Endodermal cell (in vitro differentiated cells): ENCODE measurements at places on chromosomes 12 and 14.
A peak's percentile ranks its signal among the peaks of the same experiment; 100 is the strongest.

GRCh38 chr14:24366721-24367513 is 1.1 kb upstream of the NFATC4 start:
- peak; percentile 99 for DNase-seq
- peak overlapping the region; percentile 84 for H3K4me3 ChIP-seq
- no peaks in the 10 kb centered on the region for H3K36me3 ChIP-seq
- peaks cover 14% of the 10 kb centered on the region for H3K27me3 ChIP-seq

GRCh38 chr12:4849795-4850345 is 59.8 kb upstream of the KCNA1 start:
- peak; percentile 47 for DNase-seq
- H3K4me3 ChIP-seq = no peak overlapping the region
- no peaks in the 10 kb centered on the region for H3K36me3 ChIP-seq
- no peaks in the 10 kb centered on the region for H3K27me3 ChIP-seq

DNA sequence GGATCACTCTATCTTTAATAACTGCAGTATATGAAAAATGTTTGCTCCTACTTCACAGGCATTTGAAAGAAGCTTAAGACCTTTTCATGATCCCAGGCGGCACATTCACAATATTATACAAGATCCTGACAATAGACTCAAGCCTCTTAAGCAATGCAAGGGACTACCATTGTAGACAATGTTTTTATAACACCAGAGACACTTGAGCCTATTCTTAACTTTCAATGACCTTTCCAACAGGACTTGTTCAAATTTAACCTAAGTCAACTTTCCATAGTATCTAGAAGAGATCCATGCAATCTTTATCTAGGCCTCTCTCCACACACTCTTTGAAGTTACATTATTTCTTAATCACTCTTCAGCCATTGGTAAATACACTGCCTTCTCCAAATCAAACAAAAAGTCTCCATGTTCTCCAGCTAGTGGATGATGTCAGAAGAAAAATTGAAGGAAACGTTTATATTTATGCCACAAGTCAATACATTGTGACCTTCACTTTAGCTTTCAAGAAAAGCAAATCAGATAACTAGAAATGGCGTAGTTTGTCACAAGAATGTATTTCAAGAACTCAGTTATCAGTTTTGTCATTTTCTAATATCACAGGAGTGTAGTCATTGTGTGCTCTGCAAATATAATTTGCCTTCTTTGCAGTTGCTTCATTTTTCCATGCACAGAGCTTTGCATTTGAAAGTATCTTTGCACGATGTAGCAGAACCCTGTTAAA is 41.2 kb downstream of the PHLDA1 start:
- DNase-seq = no peak
- H3K36me3 ChIP-seq = no peaks in the 10 kb centered on the region
- no peaks in the 10 kb centered on the region for H3K27me3 ChIP-seq
- H3K27ac ChIP-seq = no peak overlapping the region

GRCh38 chr12:108570743-108571608 is 8.6 kb downstream of the ISCU start:
- H3K4me3 ChIP-seq = no peak overlapping the region
- no peaks in the 10 kb centered on the region for H3K27me3 ChIP-seq
- H3K36me3 ChIP-seq = peaks cover 31% of the 10 kb centered on the region

DNA sequence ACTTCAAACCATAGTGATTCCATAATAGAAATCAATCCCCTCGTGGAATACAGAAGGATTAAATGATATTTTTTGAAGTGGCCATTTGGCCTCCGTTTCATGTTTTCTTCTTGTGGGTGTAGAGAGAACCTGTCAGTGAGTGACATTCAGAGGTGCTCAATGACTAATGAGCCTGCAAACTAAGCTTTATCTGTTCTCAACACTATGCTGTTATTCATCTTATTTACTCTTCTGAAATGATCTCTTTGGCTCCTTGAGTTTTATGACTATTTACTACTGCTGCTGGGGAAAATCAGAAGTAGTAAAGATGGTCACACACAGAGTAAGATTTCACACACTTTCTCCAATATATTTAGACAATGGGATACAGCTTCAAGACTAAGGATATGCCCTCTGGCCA is 30.4 kb downstream of the ATP2B1 start:
- H3K36me3 ChIP-seq = peaks cover 3% of the 10 kb centered on the region
- H3K27ac ChIP-seq = no peak overlapping the region
- H3K27me3 ChIP-seq = no peaks in the 10 kb centered on the region
- no peak for DNase-seq
- H3K4me1 ChIP-seq = no peaks in the 10 kb centered on the region

GRCh38 chr14:93859957-93860356 is 67.2 kb upstream of the FAM181A start:
- peaks cover 4% of the 10 kb centered on the region for H3K4me1 ChIP-seq
- H3K27ac ChIP-seq = no peak overlapping the region
- no peaks in the 10 kb centered on the region for H3K36me3 ChIP-seq
- H3K4me3 ChIP-seq = no peak overlapping the region

GRCh38 chr14:50733494-50733893 is 65.4 kb upstream of the SAV1 start:
- no peak for DNase-seq
- no peak overlapping the region for H3K4me3 ChIP-seq
- no peak overlapping the region for H3K27ac ChIP-seq
- no peaks in the 10 kb centered on the region for H3K4me1 ChIP-seq
- H3K36me3 ChIP-seq = no peaks in the 10 kb centered on the region

- no peak for DNase-seq
- no peak overlapping the region for H3K27ac ChIP-seq
- no peaks in the 10 kb centered on the region for H3K36me3 ChIP-seq
- no peaks in the 10 kb centered on the region for H3K4me1 ChIP-seq
Observed at GRCh38 chr12:114852976-114853529, 169.1 kb upstream of the TBX3 start.
